T-helper 17 cell (primary cell): ENCODE measurements at places on chromosomes 3 and 15.

DNA sequence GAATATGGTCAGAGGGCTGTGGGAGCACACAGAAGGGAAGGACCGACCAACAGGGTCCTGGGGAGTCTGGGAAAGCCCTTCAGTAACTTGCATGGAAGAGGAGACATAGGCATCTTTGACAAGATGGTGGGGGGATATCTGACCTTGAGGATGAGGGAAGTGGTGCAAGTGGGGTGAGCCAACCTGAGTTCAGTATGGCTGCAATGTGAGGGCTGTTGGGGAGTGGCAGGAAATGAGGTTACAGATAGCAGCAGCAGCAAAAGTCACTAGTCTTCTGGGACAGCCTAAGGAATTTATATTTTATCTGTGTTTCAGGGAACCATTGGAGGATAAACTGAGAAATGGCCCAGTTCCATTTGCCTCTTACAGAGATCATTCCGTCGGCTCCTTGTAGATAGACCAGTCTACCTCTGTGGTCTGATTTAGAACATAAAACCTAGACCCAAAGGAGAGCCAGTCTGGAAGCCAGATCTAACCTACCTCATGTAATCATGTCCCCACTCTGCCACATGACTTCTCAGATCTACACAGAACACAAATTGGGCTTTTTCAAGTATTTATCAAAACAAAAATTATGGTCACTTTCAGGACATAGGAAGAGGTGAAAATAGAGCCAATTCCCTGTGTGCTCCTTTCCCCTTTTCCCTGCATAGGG lies 75.6 kb downstream of the ST6GAL1 start:
- no peak for DNase-seq

DNA sequence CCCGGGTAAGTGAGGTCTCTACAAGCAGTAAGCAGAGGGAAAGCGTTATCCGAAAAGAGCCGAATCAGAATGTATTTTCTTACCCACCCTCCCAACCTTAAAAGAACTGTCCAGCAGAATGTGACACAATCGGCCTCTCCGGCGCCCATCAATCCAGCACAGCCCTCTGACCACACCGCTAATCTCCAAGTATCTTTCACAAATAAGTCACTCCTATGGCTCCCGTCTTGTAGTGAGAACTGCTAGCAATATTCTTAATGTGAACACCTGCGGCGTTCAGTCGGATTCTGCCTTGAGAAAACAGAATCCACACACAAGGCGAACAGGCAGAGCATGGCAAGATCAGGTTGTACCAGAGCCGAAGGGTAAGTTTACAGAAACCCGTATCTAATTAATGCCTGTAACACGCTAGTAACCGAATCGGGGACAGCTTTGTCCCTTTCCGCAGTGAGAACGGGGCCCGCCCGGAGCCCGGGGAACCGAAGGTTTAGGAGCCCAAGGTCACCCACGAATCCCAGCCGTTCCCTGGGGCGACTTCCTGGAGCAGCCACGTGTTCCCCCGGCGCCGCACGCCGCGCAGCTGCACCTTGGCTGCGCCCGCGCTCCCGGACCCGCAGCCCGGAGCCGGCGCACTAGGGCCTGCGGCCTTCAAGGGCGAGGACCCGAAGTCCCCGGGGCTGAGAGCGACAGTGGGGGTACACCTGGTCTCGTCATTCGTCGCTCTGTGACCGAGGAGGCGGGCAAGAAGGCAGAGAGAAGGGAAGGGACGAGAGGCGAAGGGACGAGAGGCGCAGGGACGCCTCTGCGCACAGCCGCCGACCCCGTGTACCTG lies 672 bp downstream of the TFRC start:
- peak; percentile 45 for DNase-seq

DNA sequence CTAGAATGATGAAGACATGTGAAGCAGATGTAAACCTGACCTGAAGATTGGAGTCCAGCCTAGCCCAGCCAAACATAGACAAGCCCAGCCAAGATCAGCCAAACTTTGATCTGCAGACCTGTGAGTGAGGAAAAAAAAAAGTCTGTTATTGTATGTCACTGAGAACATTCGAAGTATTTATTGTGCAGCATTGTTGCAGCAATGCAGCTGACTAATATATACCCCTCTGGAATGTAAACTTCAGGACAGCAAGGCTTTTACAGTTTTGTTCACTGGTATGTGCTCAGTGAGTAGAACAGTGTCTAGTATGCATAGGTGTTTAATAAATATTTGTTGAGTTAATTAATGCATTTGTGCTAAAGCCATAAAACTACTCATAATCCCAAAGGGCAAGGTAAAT lies 23.4 kb downstream of the TMEM202 start:
- DNase-seq = no peak

- no peak for DNase-seq
Measured at GRCh38 chr3:14238356-14238755, 59.7 kb downstream of the LSM3 start.

DNA sequence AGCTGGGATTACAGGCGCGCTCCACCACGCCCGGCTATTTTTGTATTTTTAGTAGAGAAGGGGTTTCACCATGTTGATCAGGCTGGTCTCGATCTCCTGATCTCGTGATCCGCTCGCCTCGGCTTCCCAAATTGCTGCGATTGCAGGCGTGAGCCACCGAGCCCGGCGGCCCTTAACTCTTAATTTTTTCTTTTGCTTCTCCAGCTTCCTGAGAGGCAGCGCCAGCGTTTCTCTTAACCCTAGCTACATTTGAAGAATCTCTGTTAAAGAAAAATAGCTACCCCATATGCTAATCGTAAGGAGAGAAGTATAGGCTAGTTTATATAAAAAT lies 465 bp upstream of the GK5 start:
- DNase-seq = no peak

DNA sequence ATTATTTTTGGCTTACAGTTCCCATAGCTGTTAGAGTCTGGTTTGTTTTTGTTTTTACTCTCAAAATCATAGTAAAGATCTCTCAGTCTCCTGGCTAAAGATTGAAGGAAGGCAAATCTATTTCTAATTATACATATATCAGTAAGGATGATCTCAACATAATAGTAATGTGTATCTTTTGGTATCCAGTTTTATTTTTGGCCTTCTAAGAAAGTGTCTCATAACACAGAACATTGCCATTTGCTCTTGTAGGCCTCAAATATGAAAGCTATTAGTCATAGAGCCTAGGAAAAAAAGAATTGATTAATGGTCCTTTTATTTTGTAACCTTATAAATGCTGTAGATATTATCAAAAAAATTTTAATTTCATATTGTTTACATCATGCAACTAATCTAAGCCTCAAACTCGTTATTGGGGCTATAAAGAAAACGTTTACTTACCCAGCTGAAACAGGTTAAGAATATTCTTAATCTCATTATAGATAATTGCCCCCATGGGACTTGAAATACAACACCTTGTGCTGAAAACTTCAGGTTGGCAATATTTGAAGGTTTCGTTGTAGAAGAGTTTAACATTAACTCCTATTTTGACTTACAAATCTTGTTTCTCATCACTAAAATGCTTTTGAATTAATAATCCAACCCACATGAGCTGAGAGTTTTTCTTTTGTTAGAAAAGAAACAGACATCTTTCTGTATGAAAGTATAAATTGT lies 16.7 kb downstream of the FBXO45 start:
- DNase-seq = no peak

DNA sequence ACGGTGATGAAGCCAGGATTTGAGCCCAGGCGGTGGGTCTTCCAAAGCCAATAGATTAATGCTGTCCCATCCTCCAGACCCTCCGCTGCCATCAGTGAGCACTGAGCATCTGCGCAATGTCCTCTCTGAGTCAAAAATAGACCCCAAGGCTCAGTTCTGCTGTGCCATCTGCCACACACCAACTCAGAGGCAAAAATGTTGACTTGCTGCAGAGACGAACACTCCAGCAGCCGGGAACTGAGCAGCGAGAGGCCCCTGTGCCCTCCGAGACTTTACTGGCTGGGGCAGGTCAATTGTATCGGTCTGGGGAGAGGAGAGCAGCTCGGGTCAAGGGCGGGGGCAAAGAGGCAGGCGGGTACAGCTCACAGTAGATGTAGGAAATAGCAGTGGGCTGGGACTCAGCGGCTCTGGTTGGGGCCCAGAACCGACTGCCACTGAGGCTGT lies 41.5 kb upstream of the ATP2B2 start:
- DNase-seq = no peak

- no peak for DNase-seq
Measured at GRCh38 chr3:65396078-65396477, 642.6 kb downstream of the MAGI1 start.

- no peak for DNase-seq
Measured at GRCh38 chr15:25718597-25718996, 144.5 kb downstream of the ATP10A start.

DNA sequence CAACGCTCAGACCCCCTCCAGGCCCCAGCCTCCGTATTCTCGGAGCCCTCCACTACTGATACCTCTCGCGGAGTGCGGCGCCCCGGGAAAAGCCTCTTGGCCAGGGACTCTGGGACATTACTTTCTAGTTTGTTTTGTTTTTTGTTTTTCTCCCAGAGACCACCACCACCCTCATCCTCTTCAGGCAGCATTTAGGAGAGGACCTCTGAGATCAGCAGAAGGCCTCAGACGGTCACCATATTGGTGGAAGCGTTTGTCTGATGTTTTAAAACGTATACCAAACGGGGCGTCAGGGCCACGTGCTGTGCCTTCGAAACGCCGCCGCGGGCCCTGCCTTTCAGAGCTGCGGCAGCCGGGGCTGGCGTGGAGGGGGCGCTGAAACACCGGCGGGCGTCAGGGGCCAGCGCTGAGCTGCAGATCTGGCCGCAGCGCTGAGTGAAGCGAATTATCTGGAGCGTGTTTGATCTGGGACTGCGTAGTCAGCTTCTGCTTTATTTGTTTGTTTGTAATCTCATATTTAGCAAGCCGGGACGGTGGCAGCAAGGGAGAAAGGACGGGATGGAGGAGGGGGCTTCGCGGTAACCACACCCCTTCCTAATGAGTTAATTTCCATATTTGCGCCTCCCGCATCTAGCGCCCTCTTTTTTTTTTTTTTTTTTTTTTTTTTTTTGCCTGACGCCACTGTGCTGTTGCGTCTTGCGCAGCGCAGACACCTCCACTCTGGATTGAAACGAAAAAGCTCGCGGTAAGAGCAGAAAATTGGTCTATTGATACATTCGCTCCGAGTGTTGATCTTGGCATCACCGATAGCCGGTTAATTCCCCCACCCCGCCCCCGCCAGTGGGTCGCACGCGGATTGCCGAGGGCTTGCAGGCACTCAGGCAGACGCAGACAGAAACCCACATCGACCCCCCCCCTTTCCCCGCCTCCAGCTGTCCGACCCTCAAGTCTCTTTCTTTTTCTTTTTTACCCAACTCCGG lies 14.9 kb downstream of the SOX2 start:
- DNase-seq = no peak

- no peak for DNase-seq
Measured at GRCh38 chr3:106529738-106530137, 660.9 kb upstream of the CBLB start.

DNA sequence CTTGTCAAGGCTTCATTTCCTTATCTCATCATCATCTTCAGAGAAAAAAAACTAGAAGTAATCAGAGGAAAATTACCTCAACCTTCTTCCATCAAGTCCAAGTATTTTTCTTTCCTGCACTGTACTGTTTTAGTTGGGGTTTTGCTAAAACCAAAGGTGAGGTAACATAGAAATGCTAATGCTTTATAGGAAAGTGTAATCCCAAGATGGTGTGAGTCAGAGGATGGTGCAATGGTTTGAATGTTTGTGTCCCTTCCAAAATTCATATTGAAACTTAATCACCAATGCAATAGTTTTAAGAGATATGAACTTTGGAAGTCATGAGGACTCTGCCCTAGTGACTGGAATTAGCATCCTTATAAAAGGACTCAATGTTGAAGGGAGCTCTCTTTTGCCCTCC lies 79.5 kb downstream of the KBTBD8 start:
- no peak for DNase-seq

DNA sequence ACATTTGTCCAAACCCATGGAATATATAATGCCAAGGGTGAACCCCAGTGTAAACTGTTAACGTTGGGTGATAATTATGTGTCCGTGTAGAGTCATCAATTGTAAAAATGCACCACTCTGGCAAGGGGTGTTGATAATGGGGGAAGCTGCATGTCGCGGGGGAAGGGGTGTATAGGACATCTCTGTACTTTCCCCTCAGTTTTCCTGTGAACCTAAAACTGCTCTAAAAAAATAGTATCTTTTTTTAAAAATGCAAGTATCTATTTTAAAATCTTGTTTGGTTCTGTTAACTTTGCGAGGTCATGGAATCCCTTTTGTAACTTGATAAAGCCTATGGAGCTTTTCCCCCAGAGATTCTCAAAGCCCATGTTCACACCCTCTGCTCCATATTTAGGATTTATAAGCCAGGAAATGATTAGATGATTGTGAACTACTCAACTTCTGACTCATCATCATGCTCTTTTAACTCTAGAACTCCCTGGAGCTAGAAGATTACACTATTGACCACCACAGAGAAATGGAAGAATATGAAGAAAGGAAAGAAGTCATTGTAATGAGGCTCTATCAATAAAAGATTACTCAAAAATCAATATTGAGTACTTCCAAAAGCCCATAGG lies 56.1 kb upstream of the C3orf49 start:
- DNase-seq = no peak

DNA sequence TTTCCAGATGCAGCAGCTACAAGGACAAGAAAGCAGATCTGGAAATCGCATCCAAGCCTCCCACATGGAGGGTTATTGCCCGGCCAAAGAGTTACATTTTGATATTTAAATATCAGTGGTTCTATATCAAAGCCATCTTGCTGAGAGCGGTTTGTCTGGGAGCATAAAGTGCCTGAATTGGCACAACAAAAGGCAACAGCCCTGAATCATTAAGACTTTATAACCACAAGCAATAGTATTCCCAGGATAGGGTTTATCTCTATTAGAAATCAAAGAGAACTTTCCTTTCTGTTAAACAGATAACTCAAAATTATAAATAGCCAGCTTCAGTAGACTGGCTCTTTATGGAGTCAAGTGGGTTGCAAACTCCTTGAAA lies 564.7 kb downstream of the ROBO1 start:
- DNase-seq = no peak

DNA sequence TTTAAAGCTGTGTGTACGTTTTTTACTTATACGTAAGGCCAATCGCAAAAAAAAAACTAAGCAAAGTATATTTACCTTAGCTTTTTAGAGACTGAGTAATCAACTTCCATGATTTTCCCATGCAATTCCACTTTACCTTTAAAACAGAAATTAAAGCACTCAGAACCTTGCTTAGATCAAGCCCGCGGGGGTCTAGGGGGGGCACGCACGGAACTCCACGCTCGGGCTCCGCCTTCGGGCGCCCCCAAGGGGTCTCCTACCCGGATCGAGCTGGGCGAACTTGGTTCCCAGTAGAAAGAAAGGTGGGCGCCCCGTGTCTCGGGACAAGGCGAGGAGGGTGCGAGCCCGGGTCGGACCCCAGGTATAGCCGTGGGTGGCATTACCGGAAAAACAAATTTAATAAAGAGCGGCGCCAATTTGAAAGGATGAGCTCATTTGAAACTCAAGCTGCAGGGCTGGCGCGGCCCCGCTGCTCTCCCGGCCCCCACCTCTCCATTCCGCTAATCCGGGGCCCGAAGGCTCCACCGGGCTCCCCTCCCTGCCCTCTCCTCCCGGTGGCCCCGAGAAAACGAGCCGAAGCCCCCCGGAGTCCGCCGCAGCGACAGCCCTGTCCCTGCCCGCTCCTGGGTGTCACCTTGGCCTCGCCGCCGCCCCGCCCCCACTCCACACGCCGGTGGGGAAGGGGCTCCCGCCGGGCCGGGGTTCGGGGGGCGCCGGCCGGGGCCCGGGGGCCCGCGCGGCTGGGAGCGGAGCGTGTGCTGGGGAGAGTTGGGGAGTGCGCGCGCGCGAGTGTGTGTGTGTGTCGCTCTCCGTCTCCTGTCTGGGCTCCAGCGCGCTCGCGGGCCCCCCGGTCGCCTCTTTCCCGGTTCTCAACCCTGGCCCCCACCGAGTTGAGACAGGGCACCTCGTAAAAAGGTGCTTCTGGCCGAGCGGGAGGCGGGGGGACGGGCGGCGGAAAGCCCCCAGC lies 1.5 kb downstream of the IGF2BP2 start:
- no peak for DNase-seq

GRCh38 chr3:30098653-30099455 lies 507.5 kb upstream of the TGFBR2 start:
- no peak for DNase-seq
